ENCODE measurements at places on chromosomes 13 and 19.

DNA sequence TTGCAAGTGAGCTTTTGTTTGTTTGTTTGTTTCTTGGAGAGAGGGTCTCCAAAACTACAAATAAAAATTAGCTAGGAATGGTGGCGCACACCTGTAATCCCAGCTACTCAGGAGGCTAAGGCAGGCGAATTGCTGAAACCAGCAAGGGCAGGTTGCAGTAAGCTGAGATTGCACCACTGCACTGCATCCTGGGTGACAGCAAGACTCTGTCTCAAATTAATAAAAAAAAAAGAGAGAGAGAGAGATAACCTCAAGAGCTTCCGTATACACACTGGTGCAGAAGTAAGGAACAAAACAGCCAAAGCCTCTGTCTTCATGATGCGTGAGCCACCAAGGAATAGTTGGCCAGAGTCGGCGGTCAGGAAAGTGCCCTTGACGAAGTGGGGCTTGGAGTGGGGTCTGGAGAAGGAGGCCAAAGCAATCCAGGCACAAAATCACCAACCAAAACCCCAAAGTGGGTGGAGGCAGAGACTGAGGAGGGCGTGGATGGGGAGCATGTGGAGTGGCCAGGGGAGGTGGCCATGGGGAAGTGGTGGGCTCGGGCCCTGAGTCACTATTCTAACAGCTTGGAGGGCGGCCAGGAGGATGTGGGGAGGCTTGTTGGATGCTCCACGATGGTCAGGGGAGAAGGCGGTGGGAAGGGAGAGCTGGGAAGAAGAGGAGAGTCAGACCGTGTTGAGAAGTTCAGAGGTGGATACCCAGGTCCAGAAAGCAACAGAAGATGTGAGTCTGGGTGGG, 21.2 kb upstream of the TOMM40 start:
- no peak for DNase-seq

GRCh38 chr13:73090116-73090822, 31.5 kb downstream of the KLF5 start:
- no peak for DNase-seq

DNA sequence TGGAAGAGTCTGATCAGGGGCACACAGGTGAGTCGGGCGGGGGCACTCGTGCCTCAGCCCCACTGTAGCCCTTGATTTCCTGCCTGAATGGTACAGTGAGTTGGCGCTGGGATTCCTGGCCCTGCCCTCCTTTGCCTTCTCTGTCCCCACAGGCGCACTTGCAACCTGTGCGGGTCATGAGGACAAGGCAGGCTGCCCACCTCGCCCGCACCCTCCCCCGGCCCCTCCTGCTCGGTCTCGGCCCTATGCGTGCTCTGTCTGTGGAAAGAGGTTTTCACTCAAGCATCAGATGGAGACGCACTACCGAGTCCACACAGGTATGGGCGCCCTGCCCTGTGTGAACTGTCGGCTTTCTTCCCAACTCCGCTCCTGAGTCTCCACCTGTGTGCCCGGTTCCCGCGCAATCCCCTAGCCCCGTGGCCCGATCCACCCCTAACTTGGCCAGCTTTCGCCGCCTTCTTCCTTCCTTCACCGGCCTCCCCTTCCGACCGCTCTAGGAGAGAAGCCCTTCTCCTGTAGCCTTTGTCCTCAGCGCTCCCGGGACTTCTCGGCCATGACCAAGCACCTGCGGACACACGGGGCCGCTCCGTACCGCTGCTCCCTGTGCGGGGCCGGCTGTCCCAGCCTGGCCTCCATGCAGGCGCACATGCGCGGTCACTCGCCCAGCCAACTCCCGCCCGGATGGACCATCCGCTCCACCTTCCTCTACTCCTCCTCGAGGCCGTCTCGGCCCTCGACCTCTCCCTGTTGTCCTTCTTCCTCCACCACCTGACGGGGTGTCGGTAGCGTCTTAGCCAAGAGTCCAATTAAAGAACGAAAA, 1.6 kb upstream of the KMT2B start:
- no peak for DNase-seq

- DNase-seq = peak; percentile 84
These were observed 21.8 kb downstream of the OLFM2 start for GRCh38 chr19:9914315-9915207.

DNA sequence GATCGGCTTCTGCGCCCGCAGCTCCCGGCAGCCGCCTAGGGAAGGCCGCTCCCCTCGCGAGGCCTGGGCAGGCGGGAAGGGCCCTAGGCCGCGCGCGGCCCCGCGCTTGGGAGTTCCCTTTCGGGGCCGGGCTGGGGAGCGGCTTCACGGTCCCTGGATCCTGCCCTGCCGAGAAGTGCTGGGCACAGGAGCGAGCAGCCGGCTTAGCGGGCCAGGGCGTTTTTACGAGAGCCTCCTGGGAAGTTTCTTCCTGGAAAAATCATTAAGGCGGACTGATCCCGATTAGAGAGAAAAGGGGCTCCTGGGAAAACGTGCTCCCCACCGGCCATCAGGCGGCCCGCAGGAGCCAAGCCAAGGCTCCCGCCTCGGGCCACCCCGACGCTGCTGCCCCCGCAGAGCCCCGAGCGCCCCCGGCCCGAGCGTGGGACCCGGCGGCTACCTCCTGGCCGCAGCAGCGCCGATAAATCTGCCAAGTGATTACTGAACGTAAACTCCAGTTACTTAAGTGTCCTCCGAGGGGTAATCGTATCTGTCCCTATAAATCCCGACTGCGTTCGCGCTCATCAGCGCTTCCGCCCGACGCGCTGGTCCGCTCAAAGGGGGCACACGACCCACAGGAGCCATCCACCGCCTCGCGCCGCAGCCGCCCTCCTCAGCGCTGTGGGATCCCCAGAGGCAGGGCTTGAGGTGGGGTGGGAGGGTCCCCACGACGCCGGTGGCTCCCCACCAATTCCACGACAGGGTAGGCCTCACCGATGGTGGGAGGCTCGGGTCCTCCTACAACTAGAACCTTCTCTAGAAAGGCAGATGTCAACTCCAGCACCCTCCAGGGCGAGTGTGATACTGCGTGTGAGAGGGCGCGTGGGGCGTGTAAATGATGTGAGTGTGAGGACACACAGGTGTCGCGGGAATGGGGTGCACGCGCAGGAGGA, 2.8 kb downstream of the ZIC5 start:
- no peak for DNase-seq

DNA sequence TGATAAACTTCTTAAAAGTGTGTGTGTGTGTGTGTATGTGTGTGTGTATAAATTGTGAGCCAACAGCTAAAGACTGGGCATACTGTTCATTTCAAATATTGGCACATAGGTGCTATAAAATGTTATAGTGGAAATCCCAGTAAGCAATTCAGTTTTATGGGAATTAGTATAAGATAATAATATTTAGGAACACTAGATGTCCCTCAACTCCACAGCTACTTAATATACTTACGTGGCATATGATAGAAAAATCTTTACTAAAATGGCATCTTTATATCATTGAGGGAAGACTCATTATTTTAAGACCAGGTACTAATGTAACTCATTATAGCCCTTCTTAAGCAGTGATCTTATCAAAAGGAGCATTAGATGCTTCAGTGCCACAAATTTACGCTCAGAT, 266.2 kb downstream of the MAB21L1 start:
- DNase-seq = no peak

DNA sequence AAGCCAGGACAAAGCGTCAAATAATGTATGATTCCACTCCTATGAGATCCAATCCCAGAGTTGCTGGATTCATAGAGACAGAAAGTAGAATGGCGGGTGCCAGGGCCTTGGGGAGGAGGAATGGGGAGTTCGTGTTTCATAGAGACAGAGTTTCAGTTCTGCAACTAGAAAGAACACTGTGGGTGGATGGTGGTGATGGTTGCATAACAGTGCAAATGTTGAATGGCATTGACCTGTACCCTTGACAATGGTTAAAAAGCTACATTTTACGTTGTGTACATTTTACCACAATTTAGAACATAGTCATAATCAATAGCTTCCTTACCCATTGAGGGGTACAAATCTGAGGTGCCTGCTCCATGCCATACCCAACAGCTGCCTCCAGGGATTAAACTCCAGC, 33.4 kb downstream of the MBD3L2B start:
- no peak for DNase-seq

GRCh38 chr13:38743466-38743865, 56.6 kb downstream of the FREM2 start:
- no peak for DNase-seq

DNA sequence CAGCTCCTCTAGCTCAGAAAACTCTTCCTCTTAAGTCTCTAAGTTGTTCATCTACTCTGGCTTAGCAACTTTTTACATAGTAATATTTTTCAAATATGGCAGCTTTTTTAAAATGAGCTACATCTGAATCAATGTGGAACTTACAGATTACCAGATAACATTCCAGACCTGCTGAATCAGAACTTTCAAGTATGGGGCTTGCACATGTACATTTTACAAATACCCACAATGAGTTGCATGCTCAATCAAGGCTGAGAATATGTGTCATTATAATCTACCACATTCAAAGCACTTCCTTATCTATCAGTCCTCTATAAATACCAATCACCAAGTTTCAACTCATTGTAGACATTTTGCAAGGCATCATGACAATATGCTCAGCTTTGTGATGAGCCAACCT, 383.1 kb downstream of the FGF14 start:
- DNase-seq = no peak

DNA sequence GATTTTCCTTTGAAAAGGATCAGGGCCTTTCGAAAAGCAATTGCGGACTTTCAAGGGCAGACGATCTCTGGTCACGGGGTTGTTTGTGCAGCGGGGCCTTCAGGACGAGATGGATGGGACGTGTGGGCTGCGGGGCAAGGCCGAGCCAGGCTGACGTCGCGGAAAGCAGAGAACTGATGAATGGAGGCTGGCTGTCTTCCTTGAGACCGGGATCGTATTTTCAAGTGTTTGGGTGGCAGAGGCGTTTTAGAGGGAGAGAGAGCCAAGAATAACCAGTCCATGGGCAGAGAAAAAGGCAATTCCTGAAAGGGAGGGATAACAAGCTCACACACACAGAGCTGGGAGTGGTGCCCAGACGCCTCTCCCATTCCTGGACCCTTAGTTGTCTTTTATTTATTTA, 138.9 kb upstream of the USP29 start:
- no peak for DNase-seq

- DNase-seq = no peak
These were observed 130.4 kb downstream of the DPF1 start for GRCh38 chr19:38093587-38093986.

- no peak for DNase-seq
These were observed 2.5 kb downstream of the ZNF556 start for GRCh38 chr19:2869618-2870017.

DNA sequence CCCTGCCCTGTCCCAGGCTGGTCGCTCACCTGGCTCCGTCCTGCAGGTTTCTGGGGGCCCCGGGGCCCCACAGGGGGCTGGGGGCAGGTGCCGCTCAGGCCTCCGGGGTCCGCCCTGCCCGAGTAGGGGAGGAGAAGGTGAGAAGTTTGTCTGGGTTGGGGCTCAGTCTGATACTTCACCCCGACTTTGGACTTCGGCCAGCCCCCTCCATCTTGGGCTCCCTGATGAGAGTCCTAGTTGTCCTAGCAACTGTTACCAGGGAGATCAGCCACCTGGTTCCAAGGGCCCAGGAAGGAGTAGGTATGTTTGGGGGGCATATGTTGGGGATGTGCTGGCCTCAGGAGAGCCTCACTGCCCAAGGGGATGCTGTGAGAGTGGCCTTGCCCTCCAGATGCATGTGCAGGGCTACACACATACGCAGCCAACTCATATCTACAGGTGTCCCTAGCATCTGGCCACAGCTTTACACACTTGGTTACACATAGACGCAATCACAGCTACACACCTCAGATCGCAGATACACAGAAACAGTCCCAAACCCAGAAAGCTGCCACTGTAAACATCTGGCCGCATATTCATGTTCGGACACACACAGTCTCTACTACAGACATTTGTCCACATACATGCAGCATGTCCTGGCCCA, 3.4 kb downstream of the NUMBL start:
- no peak for DNase-seq

- DNase-seq = no peak
These were observed 6.5 kb downstream of the MEIOSIN start for GRCh38 chr19:45739498-45740439.

- DNase-seq = no peak
These were observed 19.6 kb downstream of the TFDP1 start for GRCh38 chr13:113604186-113604585.

DNA sequence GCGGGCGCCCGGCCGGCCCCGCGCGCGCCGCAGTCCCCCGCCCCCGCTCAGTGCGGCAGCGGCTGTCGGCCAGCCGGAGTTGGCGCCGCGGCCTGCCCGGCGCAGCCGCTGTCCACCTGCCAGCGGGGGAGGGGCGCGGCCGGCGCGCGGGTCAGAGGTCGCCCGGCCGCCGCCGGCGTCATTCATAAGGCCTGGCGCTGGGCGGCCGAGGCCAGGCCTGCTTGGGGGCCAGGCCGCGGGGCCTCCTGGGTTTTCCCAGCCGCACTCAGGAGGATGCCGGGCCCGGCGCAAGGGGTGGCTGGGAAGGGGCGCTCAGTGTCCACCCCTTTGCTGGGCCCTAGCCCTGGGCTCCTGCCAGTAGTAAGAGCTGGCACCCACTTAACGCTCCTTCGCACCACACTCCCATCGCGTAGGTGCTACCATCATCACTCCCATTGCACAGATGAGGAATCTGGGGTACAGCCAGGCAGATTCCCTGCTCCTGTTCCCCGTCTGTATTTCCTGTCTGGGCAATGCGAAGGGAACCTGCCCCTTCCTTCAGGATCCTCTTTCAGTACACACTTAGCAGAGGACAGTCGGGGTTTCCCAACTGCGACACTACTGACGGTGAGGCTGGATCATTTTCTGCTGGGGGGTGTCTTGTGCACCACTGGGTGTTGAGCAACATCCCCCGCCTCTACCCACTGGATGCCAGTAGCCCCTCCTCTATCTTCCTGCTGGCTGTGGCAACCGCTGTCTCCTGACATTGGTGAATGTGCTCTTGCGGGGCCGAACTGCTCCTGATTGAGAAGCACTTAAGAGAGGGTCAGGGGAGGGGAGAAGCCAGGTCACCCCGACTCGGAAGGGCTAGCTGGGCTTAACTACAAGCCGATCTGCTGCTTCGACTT, 846 bp upstream of the PRKACA start:
- DNase-seq = peak; percentile 21

DNA sequence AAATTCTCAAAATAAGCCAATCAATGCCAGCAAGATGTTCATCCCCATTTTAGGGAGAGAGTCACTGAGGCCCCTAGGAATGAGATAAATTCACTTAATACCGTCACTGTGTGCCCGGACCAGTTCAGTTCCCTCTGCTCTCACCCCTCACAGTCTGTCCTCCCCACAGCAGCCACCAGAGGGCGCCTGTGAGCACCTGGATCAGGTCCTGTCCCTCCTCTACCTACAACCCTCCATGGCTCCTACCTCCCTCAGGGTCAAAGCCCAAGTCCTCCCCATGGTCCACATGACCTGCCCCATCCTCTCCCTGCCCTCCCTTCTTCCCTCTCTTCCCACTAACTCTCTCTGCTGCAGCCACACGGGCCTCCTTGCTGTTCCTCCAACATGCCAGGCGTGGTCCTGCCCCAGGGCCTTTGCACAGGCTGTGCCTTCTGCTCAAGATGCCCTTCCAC, 42.0 kb upstream of the NFIC start:
- peak; percentile 79 for DNase-seq

DNA sequence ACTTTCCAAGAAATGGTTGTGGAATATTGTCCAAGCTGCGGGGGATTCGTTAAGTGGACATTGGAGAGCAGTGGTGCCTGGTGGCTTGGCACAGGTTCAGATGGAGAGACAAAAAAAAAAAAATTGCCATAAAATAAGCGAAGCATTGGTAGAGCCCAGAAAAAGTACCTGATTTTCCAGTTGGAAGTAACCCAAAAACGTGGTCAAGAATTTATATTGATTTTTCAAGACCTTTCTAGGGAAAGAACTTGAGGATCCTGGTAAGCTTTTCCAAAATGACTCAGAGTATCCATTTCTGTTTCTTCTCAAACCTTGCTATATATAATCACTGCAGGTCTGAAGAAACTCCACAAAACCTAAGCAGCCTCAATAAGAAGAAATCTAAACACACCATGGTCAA, 94.6 kb downstream of the ING1 start:
- no peak for DNase-seq

GRCh38 chr19:34067861-34068271, 104.4 kb upstream of the LSM14A start:
- no peak for DNase-seq
